NCI-H446 treated with DMSO at 0.1 percent for 48 hours (cell line): ENCODE measurements at places on chromosomes 3 and 15.
A peak's percentile ranks its signal among the peaks of the same experiment; 100 is the strongest.

GRCh38 chr3:177378168-177378567 is 180.9 kb upstream of the TBL1XR1 start:
- DNase-seq = no peak

DNA sequence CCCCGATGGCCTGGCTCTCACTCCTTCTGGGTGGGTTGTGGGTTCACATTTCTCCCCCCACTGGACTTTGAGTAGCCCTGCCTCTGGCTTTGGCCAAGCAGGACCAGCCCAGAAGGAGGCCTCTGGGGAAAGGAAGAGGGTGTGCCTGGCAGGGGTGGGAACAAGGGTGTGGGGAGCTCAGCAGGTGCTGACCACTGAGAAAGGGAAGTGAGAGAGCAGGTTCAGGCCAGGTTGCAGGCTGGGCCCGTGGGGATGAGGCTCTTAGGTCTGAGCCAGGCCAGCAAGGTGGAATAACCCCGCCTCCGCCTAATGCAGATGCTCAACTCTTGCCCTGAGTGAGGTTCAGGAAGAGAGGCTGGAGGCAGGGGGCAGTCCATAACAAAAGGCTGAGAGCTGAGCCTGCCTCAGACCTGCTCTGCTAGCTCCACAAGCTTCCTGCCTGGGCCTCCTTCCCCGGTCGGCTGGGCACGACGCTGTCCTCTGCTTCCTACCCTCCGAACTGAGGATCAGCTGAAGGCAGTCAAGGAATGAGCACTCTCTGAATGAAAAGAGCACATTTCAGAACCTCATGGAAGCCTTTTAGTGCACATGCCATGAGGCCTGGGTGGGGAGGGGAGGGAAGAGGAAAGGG is 82.7 kb downstream of the TLE3 start:
- DNase-seq = no peak

GRCh38 chr15:33080006-33080405 is 114.5 kb downstream of the FMN1 start:
- DNase-seq = no peak

- no peak for DNase-seq
Measured at GRCh38 chr3:141538568-141539240, 51.9 kb downstream of the RASA2 start.

DNA sequence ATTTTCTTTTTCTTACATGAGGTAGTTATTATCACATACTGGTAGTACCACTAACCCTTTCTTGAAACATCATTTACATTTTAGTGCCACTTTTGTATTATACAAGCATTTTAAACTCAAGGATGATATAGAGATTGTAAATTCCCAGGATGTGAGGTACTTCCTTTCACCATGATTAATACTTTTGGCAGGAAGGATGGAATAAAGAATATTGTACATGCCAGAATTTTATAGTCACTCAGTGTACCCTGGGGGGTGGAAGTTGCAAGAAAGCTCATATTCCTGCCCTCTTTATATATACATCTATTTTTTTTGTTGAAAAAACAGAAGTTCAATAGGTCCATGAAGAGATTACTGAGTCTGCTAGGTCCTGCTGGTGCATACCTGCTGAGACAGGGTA is 141.0 kb upstream of the PLSCR5 start:
- no peak for DNase-seq

DNA sequence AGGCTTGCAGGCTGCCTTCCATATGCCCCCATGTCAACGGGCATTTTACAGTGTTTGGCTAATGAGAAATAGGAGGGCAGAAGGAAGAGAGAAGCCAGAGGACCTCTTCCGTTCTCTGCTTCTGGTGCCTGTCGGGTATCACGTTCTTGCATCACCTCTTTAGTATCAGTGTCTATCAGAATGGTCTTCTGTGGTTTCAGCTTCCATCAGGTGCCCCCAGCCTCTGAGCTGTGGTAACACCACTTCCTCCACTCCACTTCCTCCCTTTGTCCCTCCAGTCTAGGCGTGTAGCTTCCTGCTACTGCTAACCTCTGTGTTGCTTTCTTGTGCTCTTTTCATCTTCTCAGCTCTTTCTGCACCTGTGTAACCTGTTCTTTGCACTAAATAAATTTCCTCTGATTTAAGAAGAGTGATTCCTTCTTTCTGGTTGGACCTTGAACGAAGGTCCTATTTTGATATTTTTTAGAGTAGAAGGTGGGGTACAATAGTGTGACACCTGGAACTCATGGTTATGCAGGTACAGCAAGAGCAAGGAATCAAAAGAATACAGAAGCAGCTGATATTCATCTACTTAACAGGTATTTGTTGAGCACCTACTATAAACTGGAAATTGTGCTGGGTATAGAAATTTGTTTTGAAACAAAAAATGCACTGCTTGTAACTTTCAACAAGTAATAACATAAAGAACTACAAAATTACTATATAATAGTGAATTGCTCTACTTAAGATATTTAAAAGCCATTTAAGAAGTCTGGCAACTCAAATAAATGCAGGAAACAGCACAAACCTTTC is 27.4 kb upstream of the FOXB1 start:
- no peak for DNase-seq

DNA sequence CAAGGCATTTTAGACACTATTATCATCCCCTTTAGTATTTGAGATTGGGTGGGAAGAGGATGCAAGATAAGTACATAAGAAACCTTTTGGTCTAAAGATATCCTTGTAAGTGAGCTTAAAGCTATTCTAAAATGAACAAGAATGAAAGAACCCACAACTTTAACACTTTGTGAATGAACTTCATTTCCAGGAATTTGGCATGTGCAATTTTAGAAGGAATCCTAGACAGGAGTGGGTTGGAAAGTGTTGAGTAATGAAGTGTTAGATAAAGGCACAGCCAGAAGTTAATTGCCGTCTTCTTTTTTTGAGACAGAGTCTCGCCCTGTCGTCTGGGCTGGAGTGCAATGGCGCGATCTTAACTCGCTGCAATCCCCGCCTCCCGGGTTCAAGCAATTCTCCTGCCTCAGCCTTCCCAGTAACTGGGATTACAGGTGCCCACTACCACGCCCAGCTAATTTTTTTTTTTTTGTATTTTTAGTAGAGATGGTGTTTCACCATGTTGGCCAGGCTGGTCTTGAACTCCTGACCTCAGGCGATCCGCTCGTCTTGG is 13.2 kb upstream of the TEX9 start:
- no peak for DNase-seq

- no peak for DNase-seq
Measured at GRCh38 chr15:73374604-73375003, 5.8 kb upstream of the HCN4 start.

- no peak for DNase-seq
Measured at GRCh38 chr3:158273656-158274055, 163.8 kb downstream of the RSRC1 start.

- peak; percentile 77 for DNase-seq
Measured at GRCh38 chr3:194871143-194871863, 185.6 kb downstream of the FAM43A start.

GRCh38 chr3:181683563-181683962 is 28.2 kb upstream of the SOX2 start:
- DNase-seq = no peak

DNA sequence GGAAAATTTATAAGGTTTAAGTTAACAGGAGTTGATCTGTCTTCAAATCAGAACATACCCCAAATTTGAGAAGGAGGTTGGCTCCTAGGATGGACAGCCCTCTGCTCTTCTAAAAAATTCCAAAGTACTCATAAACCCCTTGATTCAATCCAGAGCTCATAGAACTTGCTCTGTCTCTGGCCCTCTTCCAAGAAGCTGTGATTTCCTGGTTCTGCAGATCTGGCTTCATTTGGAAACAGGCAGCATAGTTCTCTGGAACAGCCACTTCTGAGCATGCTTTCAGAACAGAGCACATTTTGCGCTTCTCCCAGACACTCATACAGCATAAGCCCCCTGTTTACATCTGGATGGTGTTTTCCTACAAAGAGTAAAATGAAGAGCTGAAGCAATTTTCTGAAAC is 96.7 kb downstream of the KBTBD8 start:
- DNase-seq = no peak

GRCh38 chr15:99592145-99592791 is 26.5 kb downstream of the MEF2A start:
- DNase-seq = no peak

DNA sequence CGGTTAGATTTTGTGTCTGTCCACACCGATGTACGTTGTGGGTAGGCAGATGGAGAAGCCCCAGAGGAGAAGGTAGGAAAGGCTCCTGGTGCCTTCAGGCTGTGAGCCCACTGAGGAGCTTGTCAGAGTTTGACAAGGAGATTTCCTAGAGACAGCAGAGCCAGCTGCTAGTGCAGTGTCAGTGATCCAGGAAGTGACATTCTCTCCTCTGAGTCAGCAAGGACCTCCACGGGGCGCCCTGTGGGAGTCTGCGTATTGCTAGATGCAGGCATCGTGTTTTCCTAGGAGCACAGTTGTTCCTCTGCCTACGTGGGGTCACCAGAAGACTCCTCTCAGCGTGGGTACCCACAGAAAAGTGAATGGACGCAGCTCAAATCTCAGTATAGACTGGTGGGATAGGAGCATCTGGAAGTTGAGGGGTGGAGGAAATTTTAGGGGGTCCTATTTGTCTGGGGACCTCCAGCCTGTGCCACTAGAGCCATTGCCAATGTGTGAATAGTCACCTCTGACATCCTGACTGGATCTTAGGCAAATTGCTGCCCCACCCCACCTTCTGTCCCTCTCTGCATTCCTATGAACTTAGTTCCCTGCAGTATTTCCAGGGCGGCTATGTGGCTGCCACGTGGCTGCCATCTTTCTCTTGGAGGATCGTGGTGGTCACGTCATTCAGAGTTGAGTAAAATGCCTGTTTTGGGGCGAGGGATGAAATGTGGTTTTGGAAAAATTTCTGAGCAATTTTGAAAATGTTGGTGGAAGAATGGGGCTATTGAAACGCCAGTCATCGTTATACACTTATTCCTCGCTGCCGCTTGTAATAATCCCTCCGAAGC is 84.8 kb upstream of the KLHL25 start:
- peak; percentile 17 for DNase-seq

DNA sequence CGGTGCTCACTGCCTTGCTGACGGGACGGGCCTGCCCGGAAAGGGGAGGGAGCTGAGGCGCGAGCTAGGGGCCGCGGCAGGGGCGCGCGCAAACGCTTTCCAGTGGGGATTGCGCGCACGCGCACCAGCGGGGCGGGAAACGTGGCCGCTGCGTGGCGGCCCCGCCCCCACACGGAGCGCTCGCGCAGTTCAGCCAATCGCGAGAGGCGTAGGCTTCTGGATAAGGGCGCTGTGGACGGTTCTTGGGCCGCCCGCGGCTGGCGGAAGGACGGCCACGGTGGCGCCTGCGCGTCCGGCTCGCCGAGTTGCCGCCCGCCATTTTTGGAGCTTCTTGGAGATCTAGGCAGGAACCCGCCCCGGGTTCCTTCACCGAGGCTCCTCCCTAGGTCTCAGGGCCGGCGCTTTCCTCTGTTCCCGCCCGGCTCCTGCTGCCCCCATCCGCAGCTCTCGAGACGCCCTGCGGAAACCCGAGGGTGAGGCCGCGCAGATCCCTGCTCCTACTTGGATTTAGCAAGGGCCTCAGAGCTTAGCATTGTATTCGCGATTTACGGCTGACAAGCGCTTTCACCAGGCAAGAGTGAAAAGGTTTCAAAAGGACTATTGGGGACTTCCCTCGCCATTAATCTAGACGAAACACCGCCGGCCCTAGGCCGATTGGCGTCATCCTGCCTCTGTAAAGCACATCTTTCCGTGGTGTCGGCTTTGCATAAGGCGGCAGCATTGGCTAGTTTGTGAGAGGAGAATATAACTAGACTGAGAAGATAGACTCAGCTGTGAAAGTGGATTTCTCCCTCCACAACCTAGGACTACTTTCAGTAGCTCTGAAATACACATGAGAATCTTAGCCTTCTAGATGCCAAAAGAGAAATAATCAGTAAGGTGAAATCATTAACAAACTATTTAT is 496 bp upstream of the STAG1 start:
- DNase-seq = peak; percentile 98

- DNase-seq = no peak
Measured at GRCh38 chr15:66249605-66250174, 3.9 kb downstream of the MEGF11 start.

GRCh38 chr15:84552896-84553295 is 47.9 kb upstream of the ZSCAN2 start:
- DNase-seq = no peak

GRCh38 chr15:38069511-38070011 is 135.1 kb downstream of the TMCO5A start:
- no peak for DNase-seq

- DNase-seq = peak; percentile 33
Measured at GRCh38 chr3:99945328-99945995, 127.8 kb downstream of the CMSS1 start.

DNA sequence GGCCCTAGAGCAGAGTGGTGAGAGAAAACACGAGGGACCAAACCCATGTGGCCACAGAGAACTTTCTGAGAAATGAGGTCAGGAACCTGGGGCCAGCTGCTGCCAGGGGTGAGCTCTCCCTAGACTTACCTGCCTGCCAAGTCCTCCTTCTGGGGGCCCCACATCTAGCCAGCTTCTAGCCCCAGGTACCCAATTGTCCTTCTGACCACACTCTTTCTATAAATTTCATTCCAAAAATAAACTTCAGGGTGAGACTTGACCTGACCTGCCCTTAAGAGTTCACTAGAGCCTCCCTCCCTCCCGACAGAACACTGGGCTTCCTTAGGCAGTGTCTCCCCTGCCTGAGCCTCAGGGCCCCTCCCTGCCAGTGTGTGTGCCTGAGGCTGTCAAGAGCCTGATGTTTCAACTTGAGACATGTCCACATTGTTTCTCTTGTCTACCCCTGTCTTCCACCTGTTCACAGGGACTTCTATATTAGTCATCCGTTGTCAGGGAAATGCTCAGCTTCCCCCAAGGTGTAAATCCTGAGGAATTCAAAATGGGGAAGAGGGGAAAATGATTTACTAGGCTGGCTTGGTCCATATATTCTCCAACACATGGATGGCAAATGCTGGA is 312.8 kb upstream of the TLE3 start:
- no peak for DNase-seq

- no peak for DNase-seq
Measured at GRCh38 chr15:40463279-40463678, 7.5 kb upstream of the CHST14 start.

DNA sequence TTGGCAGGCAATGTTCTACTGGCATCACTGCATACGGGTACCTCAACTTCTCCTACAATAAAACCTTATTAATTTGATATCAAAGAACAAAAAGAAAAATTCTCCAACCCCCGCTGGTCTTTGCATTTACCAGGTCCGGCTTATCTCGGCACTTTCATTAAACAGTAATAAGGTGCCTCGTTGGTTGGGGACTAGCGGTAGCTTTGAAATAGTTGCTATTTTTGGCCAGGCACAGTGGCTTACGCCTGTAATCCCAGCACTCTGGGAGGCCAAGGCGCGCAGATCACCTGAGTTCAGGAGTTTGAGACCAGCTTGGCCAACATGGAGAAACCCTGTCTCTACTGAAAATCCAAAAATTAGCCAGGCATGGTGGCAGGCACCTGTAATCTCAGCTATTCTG is 32.0 kb upstream of the CGNL1 start:
- DNase-seq = no peak

GRCh38 chr3:108475220-108475782 is 35.1 kb downstream of the MYH15 start:
- DNase-seq = no peak

- DNase-seq = no peak
Measured at GRCh38 chr15:31349233-31350141, 22.9 kb downstream of the KLF13 start.

- DNase-seq = no peak
Measured at GRCh38 chr3:47410801-47411646, 30.2 kb downstream of the PTPN23 start.
